ENCODE measurements at places on chromosomes 3 and 15.

- no peak for DNase-seq
Observed at GRCh38 chr3:184942735-184943134, 130.8 kb downstream of the VPS8 start.

- no peak for DNase-seq
Observed at GRCh38 chr3:147758771-147759170, 349.6 kb downstream of the ZIC1 start.

GRCh38 chr3:14548321-14548729 is 8.2 kb upstream of the GRIP2 start:
- DNase-seq = peak; percentile 9

GRCh38 chr3:127746400-127747057 is 73.8 kb downstream of the ABTB1 start:
- no peak for DNase-seq

- DNase-seq = no peak
Observed at GRCh38 chr15:61393949-61394348, 164.8 kb upstream of the RORA start.

DNA sequence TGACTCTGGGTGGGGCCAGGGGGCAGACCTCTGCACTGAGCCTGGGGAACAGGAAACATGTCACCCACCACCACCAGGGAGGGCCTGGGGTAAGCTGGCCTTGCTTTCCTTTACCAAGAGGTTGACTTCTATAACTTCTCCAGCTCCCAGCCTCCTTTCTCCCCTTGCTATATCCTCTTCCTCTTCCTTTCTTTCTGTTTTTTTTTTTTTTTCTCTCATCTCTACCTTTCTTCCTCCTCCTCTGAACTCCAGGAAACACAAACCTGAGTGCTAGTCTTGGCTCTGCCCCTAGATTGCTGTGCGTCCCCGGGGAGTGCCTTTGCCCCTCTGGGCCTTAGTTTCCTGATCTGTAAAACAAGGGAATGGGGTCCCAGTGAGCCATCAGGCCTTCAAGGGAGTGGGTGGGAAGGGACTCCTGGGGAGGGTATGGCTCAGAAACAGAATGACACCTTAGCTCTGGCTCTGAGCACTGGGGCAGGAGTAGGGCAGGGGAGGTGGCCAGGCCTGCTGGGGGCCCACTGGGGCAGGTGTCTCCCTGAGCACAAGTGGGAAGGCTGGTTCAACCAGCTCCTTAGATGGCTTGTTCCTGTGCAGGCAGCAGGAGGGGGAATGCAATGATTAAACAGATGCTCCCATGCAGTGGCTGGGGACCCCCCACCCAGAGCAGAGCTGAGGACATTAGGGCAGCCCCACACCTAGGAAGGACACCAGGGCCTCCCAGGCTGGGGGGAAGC is 4.3 kb downstream of the SNX33 start:
- DNase-seq = no peak

- DNase-seq = no peak
Observed at GRCh38 chr3:123816673-123817207, 67.4 kb downstream of the MYLK start.

- DNase-seq = no peak
Observed at GRCh38 chr3:197337656-197338055, 39.2 kb upstream of the DLG1 start.

GRCh38 chr15:41849204-41849603 is 10.6 kb downstream of the PLA2G4B start:
- no peak for DNase-seq

GRCh38 chr15:57704441-57704840 is 2.1 kb upstream of the POLR2M start:
- DNase-seq = no peak

GRCh38 chr3:192482809-192483208 is 244.5 kb downstream of the FGF12 start:
- no peak for DNase-seq

GRCh38 chr3:135304378-135304777 is 509.3 kb downstream of the EPHB1 start:
- DNase-seq = no peak

- no peak for DNase-seq
Observed at GRCh38 chr15:66573719-66574595, 8.2 kb upstream of the LCTL start.

DNA sequence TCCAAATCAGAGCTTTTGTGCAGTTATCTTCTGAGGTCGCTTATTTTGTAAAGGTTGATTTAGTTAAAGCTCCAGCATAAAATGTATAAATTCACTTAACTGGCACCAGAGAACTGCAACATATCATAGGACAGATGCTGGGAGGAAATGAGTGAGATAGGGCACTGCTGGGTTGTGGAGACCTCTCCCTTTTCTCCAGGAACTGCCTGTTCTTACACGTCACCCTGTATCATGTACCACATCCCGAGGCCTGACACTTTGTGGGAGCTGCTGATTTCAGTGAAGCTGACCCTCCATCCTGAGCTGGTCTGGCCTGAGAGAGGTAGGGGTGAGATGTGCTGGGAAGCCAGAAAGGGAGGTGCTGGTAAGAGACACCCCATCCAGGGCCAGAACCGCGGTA is 213.8 kb upstream of the FEZF2 start:
- DNase-seq = no peak

- DNase-seq = no peak
Observed at GRCh38 chr3:194150252-194150934, 14.4 kb downstream of the HES1 start.

DNA sequence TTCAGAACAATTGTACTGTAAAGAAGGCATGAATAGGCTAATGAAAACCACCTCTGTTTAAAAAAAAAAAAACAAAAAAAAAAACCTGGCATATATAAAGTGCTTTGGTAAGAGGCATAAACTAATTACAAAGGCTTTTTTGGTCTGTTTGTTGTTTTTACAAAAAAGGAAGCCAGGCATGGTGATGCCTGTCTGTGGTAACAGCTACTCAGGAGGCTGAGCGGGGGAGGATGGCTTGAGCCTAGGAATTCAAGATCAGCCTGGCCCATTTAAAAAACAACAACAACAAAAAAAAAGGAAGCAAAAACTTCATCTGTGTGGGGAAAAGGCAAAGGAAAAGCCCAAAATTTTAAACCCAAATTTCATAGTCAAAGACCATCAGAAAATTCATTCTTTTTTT is 47.0 kb downstream of the OSBPL10 start:
- DNase-seq = no peak

DNA sequence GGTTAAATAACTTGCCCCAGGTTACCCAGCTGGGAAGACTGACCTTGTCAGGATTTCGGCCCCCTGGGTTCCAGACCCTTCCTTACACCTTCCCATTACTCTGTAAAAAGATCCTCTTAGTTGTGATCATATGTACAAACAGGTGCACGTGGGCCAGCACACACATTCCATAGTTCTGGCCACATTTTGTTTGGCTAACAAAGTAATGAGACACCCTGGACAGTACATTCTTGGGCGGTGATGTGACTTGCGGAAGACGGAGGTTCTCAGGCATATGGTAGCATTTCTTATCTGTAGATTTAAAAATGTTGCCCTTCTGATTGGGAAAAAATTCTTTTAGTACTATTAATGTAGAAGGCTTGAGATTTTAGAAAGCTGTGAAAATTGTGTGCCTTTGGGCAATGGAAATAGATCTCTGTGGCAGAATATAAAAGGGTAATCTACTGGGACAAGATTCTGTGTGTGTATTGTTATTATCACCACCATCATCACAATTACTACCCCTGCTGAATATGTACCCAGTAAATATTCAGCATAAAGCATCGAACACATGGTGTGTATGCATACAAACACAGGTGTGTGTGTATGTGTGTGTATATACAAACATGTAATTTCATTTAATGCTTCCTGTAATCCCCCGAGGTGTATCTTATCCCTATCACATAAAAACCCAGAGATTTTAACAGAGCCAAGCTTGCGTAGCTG is 205.4 kb upstream of the UBE2E1 start:
- DNase-seq = no peak

- no peak for DNase-seq
Observed at GRCh38 chr3:43515208-43515917, 106.4 kb downstream of the ANO10 start.

DNA sequence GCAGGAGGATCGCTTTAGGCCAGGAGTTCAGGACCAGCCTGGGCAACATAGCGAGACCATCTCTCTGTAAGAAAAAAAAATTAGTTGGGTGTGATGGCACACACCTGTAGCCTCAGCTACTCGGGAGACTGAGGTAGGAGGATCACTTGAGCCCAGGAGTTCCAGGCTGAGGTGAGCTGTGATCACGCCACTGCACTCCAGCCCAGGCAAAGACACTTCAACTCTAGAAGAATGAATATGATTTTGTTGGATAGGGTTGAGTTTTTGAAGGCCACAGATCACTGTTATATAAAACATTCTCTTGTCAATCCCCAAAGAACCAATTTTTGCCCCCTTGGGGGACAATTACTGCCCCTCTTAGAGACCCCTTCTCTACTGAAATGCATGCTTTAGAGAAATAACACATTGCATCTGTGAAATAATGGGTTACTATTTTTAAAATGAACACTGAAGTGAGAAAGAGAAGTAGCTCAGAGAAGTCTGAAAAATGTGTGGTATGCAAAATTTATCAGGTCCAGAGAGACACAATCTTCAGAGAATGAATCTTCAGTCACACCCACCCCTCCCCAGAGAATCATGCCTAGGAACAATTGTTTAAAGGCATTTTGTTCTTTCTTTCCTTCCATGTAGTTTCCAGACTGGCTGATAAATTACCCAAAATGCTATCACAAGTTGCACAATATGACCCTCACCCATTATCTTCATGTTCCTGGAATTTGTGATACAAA is 42.7 kb downstream of the METTL6 start:
- no peak for DNase-seq

DNA sequence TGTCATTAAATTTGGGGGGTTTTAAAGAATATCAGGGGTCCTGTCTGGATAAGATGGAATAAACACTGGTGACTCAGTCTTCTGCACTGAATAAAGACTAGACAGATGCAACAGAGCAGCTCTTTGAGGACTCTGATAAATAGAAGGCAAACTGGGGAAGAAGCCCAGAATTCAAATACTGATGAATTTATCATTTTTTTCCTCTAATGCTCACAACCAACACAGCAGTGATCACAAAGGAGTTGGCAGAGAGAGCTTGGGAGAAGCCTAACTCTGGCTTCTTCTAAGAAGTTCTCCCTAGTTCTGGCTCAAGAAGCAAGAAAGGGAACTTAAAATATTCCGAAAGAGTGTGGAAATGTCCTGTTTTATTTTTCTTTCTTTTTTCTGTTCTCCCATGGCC is 597.8 kb downstream of the FGF12 start:
- no peak for DNase-seq

DNA sequence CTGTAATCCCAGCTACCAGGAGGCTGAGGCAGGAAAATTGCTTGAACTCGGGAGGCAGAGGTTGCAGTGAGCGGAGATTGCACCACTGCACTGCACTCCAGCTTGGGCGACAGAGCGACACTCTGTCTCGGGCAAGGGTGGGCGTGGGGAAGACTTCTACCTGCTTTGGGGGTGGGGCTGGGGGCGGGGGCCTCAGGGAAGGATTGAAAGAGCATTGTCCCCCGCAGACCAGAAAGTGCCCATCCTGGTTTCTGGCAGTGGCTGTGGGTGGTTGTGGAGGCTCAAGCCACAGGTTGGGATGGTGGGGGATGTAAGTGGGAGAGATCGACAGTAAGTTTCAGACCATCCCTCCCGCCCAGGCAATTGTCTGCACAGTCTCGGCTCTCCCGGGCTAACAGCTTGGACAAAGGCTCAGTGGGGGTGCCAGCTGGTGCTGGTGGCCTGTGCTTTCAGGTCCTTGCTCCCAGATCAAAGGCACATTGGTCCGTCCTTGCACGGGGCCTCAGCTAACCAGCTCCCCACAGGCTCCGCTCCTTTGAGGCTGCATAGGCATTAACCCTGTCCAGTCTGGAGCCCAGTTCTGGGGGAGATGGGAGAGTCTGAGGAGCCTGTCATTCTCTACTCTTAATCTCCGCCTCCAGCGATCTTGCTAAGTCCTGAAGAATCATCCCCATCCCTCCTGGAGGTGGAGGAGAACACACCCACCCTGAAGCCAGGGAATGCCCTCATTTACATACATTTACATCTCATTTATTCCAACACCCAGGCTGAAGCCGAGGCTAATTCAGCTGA is 8.6 kb downstream of the SCN5A start:
- DNase-seq = no peak

DNA sequence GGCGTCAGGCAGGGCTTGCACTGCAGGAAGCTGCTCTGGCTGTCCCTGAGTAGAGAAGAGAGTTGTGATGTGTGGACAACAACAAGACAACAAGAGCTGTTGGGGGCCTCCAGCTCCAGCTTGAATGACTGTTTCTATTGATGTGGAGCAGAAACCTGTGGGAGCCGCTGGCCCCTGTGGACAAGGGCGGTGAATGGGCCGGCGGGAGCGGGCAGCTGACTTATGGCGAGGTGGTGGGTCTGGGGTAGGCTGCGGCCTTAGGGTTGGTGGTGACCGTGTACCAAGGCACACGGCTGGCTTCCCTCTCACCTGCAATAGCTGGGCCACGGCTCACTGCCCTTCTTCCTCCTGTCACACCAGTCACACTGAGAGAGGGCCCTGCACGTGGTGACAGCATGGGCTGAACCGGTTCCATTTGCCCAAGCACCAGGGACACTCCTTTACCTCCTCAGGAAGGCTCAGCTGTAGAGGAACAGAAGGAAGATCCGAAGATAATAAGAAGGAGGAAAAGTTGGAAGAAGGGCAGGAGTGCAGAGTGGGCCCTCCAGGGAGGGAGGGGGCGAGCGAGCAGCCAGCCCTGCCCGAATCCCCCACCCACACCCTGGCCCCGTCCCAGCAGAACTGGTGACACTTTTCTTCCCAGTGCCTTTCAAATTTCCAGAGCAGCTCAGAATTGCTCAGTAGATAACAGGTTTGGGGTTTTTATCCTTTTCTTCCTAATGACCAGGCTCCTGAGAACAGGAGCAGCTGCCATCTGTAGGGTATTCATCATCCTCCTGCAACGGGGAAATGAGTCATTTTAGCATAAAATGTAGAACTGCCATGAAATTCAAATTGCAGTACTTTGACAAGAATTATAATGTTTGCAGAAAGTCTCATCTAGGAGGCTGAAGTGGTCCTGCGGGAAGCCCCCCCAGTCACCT is 136.9 kb downstream of the TJP1 start:
- no peak for DNase-seq

DNA sequence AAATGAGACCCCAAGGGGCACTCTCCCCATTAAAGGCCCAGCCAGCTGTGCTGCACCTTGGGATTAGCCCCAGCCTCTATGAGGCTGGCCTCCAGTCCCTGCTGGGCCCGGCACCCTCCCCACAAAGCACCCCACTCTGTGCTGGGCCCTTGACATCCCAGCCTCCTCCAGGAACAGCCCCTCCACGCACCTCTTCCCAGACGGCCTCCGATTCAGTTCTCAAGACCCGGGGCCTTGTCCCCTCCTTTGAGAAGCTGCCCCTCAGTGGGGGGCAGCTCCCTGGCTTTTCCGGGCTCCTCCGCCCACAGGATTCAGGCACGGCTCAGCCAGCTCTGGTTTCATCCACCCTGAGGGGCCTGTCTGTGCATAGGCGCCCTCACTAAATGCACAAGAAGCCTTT is 144.1 kb downstream of the LRRK1 start:
- no peak for DNase-seq

GRCh38 chr3:27903446-27903845 is 181.3 kb upstream of the EOMES start:
- DNase-seq = no peak

DNA sequence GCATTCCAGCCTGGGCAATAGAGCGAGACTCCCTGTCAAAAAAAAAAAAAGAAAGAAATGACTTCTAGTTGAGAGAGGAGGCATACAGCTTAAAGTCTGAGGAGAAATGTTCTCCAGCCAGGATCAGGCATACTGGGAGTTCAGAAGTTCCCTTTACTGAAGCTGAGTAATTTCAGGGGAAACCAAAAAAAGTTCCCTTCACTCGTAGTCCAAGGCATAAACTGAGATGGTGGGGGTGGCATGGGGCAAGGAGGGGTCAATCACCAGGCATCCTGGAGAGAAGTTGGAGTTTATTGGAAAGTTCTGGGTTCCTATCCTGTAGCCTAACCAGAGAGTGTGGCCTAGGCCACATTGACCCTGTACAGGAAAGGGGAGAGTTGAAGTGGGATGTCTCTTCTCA is 5.9 kb downstream of the GPX1 start:
- DNase-seq = no peak
